Activated T-cell treated with anti-CD3 and anti-CD28 coated beads for 4 hours (primary cell): ENCODE measurements at places on chromosomes 5 and 9.

- DNase-seq, result no peak
Measured at GRCh38 chr9:131441441-131441840, 47.6 kb downstream of the PRRC2B start.

- no peak for DNase-seq
Measured at GRCh38 chr5:32274548-32275395, 38.0 kb downstream of the MTMR12 start.

DNA sequence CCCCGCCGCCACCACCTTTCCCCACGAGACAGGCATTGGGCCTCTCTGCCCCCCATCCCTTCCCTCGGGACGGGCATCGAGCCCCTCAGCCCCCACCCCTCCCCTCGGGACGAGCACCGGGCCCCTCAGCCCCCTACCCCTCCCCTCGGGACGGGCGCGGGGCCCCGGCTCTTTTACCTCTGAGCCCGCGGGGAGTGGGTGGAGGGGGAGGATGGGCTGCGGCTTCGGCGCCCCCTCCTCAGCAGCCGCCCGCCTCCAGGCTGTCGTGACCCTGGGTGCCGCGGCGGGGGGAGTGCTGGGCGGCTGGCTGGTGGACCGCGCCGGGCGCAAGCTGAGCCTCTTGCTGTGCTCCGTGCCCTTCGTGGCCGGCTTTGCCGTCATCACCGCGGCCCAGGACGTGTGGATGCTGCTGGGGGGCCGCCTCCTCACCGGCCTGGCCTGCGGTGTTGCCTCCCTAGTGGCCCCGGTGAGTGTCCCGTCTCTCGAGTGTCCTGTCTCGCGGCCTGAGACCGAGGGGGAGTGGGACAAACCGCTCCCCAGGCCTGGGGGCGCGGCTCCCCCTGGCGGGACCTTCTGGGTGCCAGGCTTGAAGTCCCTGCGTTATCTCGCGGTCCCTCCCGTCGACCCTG lies 791 bp downstream of the SLC2A8 start:
- DNase-seq, result peak; percentile 21

GRCh38 chr5:1917830-1918487 lies 35.2 kb upstream of the IRX4 start:
- DNase-seq, result no peak

GRCh38 chr5:149857499-149857898 lies 87.1 kb downstream of the PDE6A start:
- no peak for DNase-seq

DNA sequence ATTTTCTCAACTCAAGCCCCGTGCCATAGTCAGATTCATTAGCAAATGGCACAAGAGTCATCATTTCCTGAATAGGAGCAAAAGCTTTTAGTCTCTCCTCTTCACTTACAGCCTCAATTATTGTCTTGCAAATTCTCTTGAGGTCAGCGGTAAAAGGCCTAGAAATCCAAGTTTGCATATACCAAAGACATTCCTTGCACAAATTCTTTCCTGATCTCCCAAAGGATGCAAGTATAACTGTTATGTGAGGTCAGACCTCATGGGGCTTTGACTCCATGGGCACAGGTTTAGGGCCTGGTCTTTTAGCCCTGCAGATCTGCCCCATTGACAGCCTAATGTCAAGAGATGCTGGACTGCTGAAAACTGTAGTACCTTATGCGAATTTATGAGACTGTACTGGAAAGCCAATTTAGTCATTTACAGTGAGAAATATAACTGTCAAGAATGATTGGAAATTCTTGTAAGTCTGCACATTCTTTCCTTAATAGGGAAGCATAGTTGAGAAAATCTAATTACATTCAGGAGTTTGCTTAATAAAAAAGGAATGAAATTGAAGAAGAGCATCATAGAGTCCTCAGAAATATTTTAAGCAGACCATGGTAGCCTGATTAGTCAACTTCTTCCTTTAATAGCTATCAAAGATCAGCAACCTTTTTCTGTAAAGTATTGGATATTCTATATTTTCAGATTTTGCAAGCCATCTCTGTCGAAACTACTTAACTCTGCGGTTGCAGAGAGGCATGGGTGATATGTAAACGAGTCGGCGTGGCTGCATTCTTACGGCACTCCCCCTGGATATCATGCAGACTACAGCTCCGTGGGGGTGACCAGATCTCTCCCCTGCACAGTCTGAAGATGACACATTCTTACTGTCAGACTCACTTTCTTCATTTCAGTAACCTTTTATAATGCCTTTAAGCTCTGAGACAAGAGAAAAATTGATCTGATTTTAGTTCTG lies 45.2 kb downstream of the GCNT4 start:
- DNase-seq, result no peak

DNA sequence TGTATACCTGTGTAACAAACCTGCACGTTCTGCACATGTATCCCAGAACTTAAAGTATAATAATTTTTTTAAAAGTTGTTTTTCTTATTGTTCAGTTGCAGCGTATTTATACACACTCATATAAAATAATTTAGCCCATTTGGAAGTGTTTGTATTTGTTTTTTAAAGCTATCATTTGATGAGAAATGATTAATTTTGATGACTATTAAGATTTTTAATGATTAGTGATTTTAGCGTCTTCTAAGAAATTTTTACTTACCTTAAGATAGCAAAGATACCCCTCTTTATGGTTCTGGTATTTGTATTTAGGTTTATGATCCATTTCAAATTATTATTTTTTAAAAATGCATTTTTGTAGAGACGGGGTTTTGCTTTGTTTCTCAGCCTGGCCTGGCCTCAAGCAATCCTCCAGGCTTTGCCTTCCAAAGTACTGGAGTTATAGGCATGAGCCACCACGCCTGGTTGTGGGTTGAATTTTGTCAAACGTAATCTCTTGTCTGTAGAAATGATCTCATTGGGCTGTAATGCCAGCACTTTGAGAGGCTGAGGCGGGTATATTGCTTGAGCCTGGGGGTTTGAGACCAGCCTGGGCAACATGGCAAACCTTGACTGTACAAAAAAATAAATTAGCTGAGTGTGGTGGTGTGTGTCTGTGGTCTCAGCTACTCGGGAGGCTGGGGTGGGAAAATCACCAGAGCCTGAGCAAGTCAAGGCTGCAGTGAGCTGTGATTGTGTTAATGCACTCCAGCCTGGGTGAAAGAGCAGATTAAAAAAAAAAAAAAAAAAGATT lies 26.9 kb downstream of the CSNK1G3 start:
- DNase-seq, result no peak

GRCh38 chr5:74113927-74114326 lies 487.9 kb downstream of the ARHGEF28 start:
- DNase-seq, result no peak

DNA sequence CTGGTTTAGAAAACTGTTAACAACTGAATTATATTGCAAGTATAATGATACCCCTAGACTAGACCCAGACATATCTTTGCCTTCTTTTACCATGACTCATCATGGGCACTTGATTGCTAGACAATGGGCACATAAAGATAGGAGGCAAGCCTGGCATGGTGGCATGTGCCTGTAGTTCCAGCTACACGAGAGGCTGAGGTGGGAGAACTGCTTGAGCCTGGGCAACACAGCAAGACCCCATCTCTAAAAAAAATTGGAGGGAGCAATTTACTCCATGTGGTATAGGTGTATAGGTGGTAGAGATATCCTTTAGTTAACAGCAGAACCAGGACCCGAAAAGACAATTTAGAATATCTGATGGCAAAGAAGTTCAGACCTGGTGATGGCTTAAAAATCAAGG lies 51.6 kb downstream of the ELOVL7 start:
- DNase-seq, result no peak

DNA sequence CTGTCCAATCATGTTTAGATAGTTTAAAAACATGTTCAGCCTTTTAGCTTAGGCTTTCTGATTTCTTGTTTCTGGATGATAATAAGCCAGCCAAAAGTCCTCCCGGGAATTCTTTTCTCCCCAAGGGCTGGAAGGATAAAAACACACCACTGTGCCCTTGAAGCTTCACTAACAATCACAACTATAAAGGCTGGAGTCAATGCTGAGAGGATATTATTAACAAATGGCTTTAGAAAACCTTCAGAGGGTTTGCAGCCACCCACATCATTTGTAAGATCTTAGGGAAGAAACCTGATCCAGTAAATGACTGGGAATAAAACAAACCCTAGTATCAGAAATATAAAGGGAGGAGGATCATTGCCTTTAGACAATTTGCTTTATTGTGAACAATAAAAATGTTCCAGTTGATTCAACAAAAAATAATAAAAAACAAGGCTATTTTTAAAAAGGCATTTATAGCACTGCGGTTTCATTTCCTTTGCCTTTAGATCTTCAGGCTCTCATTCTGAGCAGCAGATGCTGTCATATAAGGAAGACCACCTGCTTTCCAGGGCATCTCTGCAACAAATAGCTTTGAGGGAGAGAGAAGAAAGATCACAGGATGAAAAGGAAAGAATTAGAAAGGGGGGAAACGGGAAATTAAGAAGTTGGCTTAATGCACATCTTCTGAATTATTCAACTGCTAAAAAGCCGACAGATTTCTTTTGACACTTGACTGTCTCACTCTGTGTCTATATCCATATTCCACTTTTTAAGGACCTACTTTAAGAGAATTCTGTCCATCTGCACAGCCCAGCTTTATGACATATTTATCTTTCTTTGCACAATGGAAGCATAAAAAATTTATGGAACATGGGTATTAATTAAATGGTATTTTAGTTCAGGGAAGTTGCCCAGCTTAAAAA lies 277.2 kb upstream of the SLC24A2 start:
- no peak for DNase-seq

DNA sequence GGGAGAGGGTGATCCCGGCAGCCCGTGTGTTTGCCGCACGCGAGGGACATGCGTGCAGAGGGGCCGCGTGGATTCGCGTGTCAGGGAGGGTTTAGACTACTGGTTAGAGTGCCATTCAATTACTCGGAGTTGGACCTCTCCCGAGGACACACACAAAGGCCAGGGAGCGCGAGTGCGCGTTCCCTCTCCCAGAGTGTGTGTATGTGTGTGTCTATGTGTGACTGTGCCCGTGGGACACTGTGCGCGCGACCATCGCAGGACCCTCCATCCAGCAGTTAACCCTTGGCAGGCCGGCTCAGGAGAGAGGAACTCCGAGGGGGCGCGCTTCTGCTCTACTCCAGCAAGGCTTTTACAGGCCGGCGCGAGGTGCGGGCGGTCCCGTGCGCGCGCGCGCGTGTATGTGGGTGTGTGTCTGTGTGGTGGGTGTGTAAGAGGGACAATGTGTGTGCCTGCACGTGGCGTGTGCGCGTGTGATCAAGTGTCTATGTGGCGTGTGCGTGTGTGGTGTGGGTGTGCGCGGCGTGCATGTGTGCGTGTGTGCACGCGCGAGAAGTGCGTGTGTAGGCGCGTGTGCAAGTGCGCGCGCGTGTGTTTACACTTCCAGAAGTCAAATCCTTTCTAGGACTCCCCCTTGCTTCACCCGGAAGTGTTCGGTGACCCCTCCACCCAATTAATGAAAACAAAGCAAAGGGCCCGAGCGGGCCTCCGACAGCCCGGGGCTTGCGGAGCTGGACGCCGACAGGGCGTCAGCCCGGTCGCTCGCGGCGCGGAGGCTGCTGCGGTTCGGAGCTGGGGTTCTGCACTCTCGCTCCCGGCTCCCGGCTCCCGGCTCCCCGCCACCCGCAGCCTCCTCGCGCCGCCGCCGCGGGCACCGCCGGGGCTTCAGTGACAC lies 75.3 kb upstream of the TBCA start:
- no peak for DNase-seq

DNA sequence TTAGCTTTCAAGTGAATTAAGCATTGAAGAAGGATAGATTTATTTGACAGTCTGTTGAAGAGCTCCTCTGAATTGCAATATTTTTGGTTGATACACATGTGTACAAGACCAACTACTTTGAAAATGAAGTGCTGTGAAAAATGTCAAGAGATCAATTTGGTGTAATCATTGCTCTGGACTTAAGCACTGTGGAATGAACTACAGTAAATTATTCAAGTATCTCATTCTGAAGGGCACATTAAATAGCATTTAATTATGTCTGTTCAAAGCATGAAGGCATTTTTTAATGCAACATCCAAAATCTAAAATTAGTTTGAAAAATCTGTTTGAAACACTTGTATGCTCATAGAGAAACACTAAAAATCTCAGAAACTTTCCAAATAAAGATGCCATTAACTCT lies 107.5 kb downstream of the CDH18 start:
- no peak for DNase-seq

- DNase-seq, result no peak
Measured at GRCh38 chr5:89901346-89901745, 508.2 kb downstream of the CETN3 start.

DNA sequence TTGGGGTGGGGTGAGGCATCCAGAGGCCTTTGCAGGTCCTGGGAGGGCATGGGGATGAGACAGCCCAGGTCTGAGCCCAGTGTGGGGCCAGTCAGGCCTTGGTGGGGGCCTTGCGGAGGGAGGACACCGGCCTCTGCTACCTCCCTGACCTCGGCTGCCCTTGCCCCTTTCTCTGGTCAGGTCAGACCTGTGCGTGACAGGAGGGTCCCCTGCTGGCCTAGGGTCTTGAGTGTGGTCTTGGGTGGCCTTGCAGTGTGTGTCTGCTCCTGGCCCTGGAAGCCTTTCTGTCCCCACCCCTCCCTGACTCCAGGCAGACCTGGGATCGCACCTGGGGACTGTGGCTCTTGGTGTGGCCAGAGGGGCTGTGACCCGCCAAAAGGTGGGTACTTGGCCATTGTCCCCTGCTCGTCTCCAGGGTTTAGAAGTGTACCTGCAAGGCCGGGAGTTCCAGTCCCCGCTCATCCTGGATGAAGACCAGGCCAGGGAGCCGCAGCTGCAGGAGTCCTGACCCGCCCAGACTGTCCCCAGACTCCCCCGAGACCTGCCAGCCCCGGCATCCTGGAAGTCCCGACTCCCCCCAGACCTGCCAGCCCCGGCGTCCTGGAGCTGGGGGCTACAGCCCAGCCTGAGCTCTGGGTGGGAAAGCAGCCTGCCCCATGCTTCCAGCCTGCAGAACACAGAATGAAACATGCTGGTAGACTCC lies 4.4 kb upstream of the MAN1B1 start:
- DNase-seq, result no peak

- peak; percentile 31 for DNase-seq
Measured at GRCh38 chr5:96752341-96753016, 55.3 kb downstream of the ERAP1 start.

DNA sequence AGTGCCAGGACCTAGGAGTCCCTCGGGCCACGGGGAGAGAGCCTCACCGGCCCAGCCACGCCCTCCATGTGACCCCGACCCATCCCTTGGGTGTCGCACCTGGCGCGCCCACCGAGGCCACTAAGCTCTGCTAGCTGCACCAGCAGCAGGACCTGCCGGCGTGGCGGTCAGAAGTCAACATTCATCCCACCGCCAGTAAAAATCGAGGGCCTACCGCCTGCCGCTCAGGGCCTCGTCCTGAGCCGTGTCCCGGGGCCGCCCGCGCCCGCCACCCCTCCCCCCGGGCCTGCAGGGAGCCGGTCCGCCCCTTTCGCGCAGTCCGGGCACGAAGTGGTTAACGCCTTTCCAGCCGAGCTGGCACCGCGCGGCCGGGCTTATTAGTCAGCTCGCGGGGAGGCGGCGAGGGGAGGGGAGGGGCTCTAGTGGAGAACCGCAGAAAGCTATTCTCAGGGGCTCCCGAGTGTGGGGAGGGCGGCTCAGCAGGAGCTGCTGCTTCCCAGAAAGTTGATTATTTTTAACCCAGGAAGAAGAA lies 124.4 kb downstream of the C9orf50 start:
- peak; percentile 84 for DNase-seq

- DNase-seq, result no peak
Measured at GRCh38 chr5:1028481-1029281, 20.1 kb downstream of the NKD2 start.

GRCh38 chr5:33230467-33231078 lies 210.2 kb upstream of the TARS1 start:
- no peak for DNase-seq
